Forelimb muscle (tissue), 1 donor: ENCODE measurements at places on chromosomes 7 and 10. TPM values are rescaled to one million over a fixed set of nuclear protein-coding genes. Genes with fewer than 3 reads are reported as not detected.

The CWF19L1 gene
- 21.6 TPM for polyA plus RNA-seq

The CYP2W1 gene
- polyA plus RNA-seq: 0.59 TPM

The PPP1R3C gene
- polyA plus RNA-seq: 161 TPM

The NEUROD6 gene
- 0.09 TPM for polyA plus RNA-seq

- DNase-seq: no peak
Measured at GRCh38 chr10:31668326-31668725, 260.3 kb downstream of the ARHGAP12 start.

DNA sequence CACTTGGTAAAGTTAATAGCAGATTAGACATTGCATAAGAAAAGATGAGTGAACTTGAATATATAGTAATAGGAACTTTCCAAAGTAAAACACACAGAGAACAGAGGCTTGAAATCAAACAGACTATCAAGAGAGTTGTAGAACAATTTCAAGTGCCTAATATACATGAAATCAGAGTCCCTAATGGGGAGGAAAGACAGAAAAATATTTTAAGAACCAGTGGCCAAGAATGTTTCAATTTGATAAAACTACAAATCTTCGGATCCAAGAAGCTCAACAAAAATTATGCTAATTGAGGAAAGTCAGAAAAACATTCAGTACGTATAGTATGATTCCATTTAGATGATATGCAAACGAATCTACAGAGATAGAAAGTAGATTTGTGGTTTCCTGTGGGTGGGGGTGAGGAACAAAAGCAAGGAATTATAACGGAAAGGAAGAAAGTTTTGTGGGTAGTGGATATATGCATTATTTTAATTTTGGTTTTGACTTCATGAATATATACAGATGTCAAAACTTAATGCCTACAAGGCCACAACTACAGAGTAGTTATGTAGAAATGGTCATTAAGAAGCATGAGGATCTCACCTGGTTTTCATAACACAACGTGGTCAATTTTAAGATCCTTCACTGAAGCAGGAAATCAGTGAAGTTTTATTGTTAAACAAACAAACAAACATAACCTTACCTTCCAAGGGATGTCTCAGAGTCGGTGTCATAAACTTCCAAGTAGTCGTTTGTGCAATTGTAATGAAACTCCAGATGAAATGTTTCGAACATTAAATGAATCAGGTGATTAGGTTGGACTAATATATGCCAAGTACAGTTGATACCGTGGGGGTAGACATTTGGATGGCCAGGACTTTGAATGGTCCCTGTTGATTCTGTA is 62.0 kb downstream of the CUBN start:
- no peak for DNase-seq

- DNase-seq: no peak
Measured at GRCh38 chr10:132366499-132366898, 30.5 kb upstream of the PWWP2B start.

- DNase-seq: no peak
Measured at GRCh38 chr10:88080213-88080612, 216.8 kb downstream of the PTEN start.

- no peak for DNase-seq
Measured at GRCh38 chr10:7045891-7046599, 364.8 kb downstream of the SFMBT2 start.
